ENCODE measurements at places on chromosomes 4 and X.

GRCh38 chrX:38571058-38571457 lies 9.7 kb downstream of the TSPAN7 start:
- DNase-seq, result no peak

- no peak for DNase-seq
These were observed 79.4 kb downstream of the SYNPO2 start for GRCh38 chr4:118968005-118968404.

DNA sequence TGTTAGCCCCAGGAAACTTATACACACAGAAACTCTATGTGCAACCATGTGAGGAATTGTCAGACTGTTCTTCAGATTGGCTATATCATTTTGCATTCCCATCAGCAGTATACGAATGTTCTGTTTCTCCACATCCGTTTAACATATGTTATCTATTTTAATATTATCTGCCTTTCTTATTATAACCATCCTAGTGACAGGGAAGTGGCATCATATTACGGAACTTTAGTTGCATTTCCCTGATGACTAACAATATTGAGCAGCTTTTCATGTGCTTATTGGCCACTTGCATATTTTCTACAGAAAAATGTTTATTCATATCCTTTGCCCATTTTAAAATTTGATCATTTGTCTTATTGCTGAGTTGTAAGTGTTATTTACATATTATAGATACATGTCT lies 36.5 kb upstream of the IL15 start:
- DNase-seq, result no peak

DNA sequence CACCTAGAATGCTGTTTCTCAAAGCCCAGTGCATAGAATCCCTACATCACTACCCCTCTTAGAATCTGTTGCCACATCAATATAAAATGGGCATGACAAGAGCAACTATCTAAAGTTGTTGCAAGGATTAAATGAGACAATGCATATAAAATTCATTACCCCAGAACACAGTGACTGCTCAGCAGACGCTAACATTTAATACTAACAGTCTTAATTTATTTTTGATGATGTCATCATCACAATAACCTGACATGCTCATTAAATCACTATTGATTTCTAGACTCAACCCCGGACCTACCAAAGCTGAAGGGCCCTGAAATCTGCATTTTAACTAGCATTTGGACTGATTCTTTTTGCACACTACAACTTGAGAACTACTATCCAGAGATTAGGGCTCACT lies 3.9 kb downstream of the ARSJ start:
- DNase-seq, result no peak

Measured in NCI-H1092 treated with DMSO at 0.1 percent for 48 hours (cell line).